ENCODE measurements at places on chromosomes 13 and 19. TPM values are rescaled to one million over a fixed set of nuclear protein-coding genes. Genes with fewer than 3 reads are reported as not detected.

DNA sequence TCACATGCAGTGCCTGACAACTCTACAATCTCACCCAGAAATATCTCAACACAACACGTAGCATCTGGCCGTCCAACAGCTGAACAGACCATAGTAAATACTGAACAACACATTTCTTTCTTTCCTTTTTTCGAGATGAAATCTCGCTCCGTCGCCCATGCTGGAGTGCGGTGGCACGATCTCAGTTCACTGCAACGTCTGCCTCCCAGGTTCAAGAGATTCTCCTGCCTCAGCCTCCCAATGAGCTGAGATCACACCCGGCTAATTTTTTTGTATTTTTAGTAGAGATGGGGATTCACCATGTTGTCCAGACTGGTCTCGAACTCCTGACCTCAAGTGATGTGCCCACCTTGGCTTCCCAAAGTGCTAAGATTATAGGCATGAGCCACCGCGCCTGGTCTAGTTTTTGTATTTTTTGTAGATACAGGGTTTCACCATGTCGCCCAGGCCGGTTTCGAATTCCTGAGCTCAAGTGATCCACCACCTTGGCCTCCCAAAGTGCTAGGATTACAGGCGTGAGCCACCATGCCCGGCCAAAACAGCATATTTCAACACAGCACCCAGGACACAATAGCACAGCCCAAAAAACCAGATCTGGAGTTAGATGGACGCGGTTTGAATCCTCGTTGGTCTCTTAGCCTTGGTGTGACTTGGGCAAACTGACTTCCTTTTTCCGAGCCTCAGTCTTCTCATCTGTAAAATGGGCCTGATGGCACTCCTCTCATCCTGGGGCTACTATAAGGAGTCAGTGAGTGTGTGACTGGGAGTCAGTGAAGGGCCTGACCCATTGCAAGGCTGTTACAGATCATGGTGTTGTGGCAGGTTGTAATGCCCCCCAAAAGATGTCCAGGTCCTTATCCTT is 22.6 kb downstream of the CYP2A6 start:
- no peak for DNase-seq

DNA sequence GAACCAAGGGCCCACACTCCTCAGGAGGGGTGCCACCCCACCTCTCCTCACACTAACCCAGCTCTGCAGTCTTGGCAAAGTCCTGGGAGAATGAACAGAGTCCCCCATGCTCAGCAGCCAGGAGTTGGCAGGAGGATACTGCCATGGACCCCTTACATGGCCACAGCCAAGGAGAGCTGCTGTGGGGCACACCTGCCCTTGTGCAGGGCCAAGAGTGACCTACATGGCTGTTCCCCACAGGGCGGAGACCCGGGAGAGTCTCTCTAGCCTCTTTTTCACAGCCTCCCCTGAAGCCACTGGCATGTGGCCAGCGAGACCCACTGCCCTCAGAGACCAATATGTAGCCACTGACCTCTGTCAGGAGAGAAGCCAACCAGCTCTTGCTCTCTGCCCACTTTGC is 45.9 kb upstream of the VSTM2B start:
- no peak for DNase-seq

The OXGR1 gene
- total RNA-seq, result not detected

The RXFP2 gene
- not detected for total RNA-seq

All from fibroblast of the aortic adventitia (primary cell).